ENCODE measurements at places on chromosomes 13 and 19.

GRCh38 chr13:99970651-99971575, 654 bp downstream of the ZIC5 start:
- DNase-seq = no peak

DNA sequence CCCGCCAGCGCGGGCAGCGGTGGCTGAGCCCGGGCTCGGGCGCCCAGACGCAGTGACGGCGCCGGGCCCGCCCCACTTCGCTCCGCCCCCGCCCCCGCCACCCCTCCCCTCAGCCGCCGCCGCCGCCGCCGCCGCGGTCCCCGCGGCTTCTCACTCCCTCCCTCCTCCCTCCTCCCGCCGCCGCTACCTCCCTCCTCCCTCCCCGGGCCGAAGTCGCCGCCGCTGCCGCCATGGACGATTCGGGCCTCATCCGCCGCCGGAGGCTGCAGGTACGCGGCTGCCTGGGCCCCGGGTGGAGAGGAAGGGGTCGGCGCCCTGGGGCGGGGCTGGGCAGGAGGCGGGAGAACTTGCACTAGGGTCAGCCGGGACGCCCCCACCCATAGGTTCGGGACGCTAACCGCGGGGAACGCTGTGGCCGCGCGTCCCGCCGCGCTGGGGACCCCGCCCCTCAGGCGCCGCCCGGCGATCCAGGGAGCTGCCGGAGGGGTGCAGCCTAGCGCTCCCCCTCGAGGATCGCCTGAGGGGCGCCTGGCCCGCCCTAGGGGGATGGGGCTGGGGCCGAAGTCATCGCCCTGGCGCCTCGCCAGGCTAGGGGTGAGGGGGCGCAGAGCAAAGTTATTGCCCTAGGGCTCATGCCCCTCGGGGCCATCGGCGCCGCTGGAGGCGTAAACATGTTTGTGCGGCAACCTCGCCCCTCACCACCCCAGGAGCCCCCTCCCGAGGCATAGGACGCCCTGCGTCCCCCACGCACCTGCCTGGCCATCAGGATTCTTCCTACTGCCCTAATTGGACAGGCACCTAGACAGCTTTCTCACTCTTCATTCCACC, 427 bp downstream of the RTBDN start:
- DNase-seq = peak; percentile 72

DNA sequence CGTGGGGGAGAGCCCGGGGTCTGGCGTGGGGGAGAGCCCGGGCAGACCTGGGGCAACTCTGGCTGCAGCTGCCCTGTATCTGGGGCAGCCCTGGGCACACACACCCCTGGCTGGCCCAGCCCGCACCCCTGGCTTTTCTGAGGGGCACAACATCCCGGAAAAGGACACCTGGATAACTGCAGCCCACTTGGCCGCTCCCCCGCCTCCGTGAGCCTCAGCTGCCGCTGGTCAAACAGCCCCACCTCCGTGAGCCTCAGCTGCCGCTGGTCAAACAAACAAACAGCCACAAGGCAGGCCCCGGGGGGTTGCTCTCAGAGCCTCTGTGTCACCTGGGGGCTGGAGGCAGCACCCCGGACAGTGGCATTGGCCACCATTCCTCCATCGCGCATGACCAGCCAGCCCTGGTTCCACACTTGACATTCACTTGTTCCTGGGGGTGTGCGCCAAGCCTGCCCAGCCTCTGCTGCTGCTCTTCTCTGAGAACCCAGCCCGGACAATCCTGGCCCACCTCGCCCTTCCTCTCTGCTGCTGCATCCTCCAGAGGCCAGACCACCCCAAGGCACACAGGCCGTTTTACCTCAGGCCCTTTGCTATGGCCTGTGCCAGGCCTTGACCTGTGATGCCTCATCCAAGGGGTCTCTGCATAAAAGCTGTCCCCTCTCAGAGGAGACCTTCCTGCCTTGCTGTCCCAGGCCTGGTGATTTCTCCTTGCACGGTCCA, 19.9 kb downstream of the CEBPG start:
- peak; percentile 43 for DNase-seq

GRCh38 chr19:2216361-2217225, 19.5 kb downstream of the PLEKHJ1 start:
- no peak for DNase-seq

DNA sequence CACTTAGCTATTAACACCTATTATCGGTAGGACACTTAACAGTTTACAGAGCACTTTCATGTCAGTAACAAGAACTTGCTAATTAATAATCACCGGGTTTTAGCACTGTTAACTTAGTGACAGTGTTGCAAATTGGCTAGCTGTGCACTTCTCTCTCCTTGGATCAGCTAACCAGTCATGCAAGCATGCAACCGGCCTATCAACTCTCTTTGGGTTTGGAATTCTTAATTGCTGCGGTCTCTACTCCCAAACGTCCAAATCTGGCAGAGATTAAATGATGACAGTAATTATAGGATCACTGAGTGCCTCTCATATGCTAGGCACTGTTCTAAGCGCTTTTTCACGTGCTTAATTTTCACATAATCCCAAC, 1.2 kb downstream of the EPS15L1 start:
- DNase-seq = no peak
